Psoas muscle (tissue), 8 donors: ENCODE measurements at places on chromosomes 11 and 22. TPM values are rescaled to one million over a fixed set of nuclear protein-coding genes. Genes with fewer than 3 reads are reported as not detected.

Gene NNMT
- 1,851 TPM for polyA plus RNA-seq

DNA sequence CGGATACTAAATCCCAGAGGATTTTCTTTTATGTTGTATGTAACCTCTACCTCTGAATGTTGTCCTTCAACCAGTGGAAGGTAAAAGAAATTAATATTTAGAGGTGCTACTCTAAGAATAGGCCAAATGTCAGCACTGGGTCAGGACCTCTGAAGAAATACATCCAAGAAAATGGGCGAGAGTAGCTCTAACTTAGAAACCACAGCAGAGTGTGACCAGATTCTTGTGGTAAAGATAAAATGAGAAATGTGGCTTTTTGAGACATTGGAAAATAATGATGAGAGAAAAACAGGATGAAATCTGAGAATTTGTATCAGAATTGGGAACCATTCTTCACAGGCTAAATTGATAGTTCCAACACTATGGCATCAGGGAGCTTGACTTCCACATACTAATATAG, 63.5 kb downstream of the CSTPP1 start:
- DNase-seq: no peak

DNA sequence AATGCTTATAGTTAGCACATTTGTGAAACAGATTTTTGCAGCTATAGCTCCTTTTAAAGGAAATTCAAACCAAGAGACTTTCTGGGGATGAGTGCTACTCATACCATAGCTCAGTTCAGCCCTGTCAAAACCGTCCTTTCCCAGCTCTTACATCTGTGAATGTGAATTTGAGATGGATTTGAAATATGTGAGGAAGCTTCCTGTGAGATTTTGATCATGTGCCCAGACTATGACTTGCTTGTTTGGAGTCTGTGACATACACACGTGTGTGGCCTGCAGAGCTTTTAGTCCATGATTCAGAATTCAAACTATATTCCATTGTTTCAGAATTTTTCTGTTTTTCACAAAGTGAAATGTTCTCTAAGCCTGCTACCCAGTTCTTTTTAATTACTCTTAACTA, 4.4 kb upstream of the MMP1 start:
- no peak for DNase-seq

DNA sequence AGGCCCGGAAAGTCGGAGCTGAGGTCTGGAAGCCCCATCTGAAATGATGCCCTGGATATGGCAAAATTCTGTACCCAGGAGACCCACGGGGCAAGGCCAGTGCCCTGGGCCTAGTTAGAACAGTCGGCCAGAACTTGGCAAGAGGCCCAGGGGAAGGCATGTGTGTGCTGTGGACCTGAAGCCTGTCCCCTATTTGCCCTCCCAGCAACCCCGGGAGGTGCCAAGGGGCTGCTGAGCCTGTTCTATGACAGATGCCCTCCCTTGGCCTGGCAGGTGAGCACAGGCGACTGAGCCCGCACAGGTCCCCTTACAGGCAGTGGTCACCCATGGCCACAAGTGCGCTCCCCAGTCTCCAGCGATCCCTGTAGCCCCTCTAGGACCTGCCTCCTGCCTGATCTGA, 51.7 kb downstream of the NAT10 start:
- no peak for DNase-seq

- DNase-seq: peak; percentile 67
These were observed at the start of gene MTFP1 for GRCh38 chr22:30425616-30426387. MTFP1 (plus strand) TSS chr22:30425768; CDS start chr22:30425880, 112 bp downstream.

DNA sequence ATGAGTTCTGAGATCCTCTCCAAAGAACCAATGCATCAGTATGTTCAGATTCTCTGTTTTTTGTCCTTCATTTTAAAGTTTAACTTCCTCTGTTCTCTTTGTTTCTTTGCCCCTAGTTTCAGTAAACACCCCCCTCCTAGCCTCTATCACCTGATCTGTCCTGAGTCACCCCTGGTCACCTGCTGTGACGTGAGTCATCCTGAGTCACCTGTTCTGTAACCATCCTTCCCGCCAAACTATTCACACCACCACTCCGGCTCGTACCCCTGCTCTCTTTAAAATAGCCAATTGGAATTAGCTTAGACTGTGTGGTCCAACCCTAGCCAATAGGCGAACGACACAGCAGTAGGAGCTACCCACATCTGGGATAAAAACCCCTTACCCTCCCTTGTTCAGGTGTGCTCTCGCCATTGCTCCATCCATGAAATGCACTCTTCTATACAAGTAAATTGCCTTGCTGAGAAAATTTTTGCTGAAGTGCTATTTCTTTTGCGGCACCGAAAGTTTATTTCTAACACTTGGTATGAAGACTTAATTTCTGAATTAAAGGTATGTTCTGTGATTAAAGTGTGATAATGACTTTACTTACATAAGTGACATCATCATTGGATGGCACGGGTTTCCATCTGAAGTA, 318.4 kb downstream of the AASDHPPT start:
- no peak for DNase-seq

DNA sequence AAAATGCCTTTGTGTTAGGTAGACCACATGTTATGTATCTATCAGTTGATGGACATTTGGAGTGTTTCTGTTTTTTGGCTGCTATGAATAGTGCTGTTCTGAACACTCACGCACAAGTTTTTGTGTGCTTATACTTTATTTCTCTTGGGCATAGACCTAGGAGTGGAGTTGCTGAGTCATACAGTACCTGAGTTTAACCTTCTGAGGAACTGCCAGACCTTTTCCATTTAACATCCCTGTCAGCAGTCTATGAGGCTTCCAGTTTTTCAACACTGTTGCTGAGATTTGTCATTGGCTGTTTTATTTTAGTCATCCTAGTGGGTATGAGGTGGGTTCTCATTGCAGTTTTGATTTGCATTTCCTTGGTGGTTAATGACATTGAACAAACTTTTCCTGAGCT, 4.4 kb downstream of the CTTN start:
- no peak for DNase-seq

Gene PAMR1
- polyA plus RNA-seq: 0.16 TPM

DNA sequence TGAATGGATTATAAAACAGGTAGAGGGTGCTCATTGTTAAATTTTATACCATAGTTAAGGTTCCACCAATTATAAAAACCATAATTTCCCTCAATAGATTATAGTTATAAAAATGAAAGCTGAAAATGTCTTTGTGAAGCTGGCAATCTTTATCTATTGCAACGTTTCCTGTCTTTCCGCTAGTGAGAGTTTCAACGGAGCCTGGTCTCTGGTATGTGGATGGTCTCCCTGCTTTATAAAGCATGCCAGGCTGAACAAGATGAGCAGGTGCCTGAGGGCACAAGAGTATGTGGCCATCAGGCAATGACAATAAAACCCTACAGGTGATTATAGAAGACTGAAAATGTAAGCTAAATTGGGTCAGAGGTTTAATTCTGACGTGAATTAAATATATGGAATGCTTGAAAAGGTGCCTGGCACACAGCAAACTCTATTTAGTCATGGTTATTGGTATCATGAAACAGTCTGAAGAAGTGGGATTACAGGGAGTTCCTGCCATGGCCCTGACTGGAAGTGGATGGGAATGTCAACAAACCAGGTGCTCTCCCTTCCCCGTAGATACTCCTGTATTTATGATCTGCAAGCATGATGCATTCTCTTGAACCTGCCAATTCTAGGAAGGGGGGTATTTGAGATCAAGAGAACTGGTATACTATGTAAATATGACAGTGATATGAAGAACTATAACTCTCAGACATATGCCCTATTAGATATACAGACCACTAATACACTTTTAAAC, 115.7 kb downstream of the ENTHD1 start:
- DNase-seq: no peak

GRCh38 chr11:68962527-68963250, 18.1 kb downstream of the MRGPRD start:
- no peak for DNase-seq

Gene C22orf31
- not detected for polyA plus RNA-seq

DNA sequence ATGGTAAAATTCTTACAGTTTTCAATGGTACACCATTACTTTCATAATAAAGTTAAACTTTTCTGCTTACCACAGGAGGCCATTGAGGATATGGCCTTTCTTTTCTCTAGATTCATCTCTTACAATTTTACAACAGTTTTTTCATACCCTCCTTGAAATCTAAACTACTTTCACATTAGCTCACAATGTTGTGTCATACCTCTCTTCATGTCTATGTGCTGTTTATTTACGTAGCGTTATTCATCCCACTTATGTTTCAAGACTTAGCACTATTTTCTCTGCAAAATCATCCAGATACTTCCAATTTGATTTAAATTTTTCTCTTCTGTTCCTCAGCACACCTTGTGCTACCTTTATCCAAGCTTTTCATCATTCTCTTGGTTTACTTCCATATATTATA, 123.3 kb downstream of the METTL15 start:
- DNase-seq: no peak

DNA sequence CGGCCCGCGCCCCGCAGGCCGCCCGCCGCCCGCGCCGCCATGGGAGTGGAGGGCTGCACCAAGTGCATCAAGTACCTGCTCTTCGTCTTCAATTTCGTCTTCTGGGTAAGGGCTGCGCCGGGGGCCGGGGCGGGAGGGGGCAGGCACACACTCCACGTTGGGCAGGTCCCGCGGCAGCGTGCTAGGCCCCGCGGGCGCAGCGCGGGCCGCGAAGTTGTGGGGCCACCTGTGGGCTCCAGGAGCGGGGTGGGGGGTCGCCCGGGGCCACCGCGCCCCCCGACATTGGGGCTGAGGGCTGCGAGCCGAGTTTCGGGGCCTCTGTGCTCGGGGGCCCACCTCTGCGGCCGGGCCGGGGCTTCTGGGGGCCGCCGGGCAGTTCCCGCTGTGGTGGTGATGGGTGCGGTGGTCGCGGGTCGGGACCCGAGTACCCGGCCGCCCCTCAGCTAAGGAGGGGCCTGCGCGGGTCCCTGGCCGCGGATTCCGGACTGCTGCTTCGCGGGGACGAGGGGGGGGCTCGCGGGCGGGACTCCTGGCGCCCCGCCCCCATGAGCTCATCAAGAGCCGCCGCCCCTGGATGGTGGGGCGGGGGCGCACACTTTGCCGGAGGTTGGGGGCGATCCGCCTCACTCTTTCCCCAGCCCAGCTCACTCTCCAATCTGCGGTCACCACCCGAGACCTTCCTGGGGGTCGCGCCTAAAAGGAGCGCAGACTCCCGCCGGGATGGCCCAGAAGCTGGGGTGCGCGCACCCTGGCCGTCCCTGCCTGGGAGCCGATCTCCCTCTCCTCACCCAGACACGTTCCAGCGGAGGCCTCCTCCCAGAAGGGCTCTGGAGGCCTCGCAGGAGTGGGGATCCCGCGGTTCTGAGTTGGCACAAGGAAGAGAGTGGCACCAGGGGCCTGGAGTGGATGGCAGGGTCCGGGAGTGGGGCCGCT, 667 bp downstream of the CD81 start:
- peak; percentile 83 for DNase-seq

Gene ANKRD13D
- polyA plus RNA-seq: 4.6 TPM

Gene PAK1
- polyA plus RNA-seq: 12.8 TPM

Gene DDTL
- polyA plus RNA-seq: 6.6 TPM

GRCh38 chr11:776561-777287, 563 bp downstream of the GATD1 start:
- DNase-seq: peak; percentile 68

GRCh38 chr11:10289765-10290380, 4.1 kb downstream of the SBF2 start:
- DNase-seq: no peak

Gene EP300
- 7.0 TPM for polyA plus RNA-seq

Gene ASPHD2
- 0.38 TPM for polyA plus RNA-seq

- peak; percentile 17 for DNase-seq
These were observed 3.8 kb upstream of the LRRC74B start for GRCh38 chr22:21041937-21042336.

DNA sequence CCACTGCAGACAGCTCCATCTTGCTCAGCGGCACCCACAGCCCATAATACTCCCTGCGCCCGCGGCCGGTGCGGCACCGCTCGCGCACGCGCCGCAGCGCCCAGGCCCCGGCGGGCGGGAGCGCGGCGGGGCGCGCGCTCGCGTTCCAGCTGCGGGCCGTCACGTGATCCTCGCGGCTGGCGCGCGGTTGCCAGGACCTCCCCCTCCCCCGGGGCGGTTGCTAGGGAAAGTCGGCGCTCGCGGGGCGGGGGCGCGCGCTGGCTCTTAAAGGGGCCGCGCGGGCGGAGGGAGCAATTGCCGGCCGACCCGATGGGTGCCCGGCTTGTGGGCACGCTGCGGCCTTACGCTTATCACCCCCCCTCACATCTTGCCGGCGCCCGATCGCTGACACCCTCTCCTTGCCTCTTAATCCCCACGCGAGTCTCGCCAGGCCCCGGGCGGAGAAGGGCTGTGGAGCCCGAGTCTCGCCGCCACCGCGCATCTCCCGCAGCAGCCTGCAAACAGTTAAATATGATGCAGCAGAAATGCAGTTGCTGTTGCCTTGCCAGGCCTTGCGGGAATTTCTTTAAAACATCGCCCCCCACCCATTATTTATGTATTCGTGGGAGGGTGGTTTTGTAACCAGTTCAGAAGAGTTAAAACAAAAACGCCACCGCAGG, at the start of gene CBX6:
TSS of gene CBX6 (minus strand) at position 45 of the 659 bp plus-strand sequence. CDS start at position 19, 26 bp downstream.
- peak; percentile 98 for DNase-seq

DNA sequence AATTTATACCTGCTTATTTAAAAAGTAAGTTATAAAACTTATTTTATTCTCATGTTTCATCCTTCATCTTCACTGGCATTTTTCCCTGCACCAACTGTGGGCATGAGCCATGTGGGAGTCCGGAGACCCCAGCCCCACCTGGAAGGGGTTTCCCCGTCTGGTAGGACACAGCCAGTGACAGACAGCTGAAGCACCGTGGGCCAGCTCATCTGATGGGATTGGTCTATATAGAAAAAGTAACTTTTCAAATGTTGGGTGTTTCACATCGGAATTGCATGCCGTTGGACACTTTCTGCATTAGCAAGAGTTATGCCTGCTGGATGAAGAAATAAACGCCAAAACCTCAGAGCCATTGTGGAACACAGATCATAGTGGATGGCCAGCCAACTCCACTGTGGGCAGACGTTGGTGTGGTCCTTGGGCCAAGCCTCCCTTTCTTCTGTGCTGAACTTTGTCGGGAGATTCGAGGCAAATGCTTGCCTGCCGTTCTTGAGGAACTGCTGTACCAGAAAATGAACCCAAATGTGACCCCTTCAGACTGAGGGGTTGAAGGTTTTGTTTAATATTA, 1329.3 kb downstream of the TBC1D22A start:
- no peak for DNase-seq

DNA sequence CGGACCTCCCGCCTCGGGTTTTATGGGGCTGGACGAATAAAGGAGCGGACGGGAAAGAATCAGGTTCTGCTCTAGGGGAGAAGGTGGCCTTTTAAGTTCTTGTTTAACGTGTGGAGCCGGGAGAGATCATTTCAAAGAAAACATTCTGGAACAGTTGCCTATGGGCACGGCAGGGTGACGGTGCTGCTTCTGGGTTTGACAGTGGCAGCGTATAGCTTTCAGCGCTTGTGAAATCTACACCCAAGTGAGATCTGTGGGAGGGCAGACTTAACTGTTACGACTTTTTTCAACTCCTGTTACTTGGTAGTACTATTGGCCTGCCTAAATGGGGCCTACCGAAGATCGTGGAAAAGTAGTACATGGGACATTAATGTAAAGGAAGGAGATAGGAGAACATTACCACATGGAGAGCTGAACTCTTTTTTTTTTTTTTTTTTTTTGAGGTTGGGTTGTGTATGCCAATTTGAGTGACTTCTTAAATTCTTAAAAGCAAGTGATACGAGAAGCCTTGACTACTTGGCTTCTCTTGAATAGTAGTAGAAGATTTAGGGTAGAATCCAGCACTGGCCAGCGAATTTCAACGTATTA, 743 bp downstream of the USP47 start:
- DNase-seq: peak; percentile 78

GRCh38 chr11:9691865-9692264, 28.0 kb downstream of the SWAP70 start:
- no peak for DNase-seq

Gene FAM180B
- polyA plus RNA-seq: 0.04 TPM
